ENCODE measurements at places on chromosomes 12 and 14.

DNA sequence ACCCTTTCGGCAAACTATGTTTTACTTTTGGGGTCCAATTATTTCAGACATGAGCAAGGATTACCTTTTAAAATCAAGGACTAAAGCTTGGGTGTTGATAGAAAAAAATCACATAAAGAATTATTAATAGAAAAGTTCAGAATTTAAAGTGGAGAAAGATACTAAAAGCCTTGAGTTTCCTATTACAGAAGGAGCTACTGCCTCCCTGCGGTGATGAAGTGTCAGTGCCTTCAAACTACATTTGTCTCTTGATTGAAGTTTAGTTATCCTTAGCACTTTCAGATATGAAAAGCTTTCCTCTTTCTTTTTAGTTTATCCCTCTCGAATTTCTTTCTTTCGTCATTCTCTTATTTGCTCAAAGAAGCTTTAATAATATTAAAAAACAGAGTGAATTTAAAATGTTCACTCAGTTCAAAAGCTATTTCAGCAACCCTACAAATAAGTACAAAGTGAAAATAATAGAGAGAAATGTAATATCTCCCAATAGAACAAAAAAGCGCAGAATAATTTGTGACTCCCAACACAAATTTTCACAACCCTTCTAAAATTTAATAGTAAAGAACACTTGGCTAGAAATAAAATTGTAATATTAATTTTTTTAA is 87.6 kb downstream of the SEC23A start:
- peak; percentile 68 for DNase-seq

DNA sequence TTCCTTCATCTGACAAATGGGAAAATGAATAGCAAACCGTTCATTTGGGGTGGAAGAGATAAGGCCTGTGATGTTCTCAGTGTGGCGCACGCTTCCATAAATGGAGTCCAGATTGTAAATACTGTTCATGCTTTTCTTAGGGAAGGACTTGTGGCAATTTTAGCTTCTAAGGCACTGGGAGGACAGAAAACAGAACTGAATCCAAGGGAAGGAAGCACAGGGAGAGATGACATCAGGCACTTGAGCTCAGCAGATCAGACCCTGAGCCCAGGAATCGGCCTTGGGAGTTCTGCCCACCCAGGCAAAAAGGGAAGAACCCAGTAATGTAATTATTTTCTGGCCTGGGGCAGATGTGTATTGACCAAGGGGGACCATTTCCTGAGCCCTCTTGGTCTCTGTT is 7.2 kb upstream of the SH2B3 start:
- no peak for DNase-seq

DNA sequence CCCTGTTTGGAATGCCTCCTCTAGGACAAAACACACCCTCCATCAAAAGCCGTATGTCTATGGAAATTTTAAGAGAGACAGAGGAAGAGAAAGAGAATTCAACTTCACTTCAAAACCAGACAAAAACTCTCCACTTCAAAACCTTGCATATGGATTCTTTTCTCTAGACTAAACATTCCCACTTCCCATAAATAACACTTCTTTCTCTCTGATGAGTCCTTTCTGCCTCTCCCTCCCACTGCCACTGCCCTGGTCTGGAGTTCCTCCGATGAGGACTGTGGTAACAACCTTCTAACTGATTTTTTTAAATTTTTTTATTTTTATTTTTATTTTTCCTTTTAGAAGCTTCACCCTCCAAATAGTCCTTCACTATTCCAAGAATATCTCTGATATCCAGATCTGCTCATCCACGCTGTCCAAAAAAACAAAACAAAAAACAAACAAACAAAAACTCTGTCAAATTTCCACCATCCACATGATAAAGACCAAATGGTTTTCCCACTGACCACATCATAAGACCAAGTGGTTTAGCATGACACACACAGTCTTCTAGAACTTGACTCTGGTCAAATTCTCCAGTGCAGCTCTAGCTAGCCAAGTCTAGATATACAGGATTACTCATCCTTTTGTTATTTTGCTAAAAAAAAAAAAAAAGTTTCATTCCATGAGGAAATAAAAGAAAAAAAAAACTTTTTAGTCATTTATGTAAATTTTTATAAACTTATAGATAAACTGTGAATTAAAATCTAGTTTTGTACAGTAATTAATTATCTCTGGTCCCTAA is 256.0 kb downstream of the PPFIA2 start:
- no peak for DNase-seq

- DNase-seq = peak; percentile 90
Measured at GRCh38 chr12:113844495-113845210, 121.5 kb downstream of the RBM19 start.

GRCh38 chr14:55157080-55157479 is 28.0 kb downstream of the LGALS3 start:
- DNase-seq = no peak

DNA sequence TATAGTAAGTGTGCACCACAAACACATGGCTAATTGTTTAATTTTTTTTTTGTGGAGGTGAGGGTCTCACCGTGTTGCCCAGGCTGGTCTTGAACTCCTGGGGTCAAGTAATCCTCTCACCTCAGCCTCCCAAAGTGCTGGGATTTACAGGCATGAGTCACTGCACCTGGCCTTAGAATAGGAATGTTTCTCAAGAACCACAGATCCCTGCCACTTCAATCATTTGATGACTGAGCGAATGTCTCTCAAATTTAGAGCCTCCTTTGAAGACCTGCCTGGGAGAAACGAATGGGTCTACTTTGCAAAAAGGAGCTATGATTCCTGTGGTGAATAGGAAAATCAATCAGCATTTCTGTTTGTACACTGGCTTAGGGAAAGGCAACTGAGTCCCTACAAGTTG is 33.5 kb upstream of the CHST11 start:
- no peak for DNase-seq

- DNase-seq = no peak
Measured at GRCh38 chr12:29208936-29209701, 60.0 kb downstream of the FAR2 start.

DNA sequence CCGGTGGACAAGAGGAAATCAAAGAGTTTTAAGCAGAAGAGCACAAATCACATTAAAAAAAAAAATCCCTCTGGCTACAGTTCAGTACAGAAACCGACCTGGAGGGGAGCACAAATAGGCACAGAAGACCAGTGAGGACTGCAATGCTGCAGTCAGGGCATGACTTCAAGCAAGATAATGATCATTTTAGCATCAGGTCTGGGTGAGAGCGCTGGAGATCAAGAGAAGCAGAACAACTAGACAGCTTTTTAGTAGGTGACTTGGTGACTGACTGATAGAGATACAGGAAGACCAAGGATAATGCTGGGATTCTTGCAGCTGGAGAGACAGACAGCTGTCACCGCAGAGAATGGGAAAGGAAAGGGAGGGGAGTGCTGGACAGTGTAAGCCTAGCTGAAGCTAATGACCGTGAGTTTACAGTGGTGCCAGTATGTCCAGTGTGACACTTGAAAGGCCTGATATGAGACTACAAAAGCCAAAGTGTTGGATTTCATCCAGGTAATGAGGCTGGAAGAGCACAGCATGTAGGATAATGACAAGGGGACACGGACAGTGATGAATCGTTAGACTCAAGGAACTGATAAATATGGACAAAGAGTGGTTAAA is 5.6 kb downstream of the NFYB start:
- DNase-seq = peak; percentile 77

DNA sequence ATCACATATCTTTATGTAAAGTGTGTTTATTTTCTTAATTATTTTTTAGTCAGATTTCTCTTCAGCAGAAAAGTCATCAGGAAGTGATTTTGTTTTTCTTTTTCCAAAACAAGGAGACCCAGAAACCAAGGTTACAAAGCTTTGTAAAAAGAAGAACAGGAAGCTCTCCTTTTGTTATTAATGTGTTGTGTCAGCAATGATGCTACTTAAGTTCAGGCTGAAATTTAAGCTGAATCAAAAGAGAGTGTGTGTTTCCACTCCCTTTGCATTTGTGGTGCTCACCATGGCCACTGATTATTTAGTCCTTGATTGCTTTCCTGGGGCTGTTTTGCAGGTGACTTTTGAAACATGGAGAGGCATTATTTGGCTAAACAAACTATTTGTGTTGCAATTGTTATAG is 155.3 kb upstream of the ATP2B1 start:
- DNase-seq = peak; percentile 79

DNA sequence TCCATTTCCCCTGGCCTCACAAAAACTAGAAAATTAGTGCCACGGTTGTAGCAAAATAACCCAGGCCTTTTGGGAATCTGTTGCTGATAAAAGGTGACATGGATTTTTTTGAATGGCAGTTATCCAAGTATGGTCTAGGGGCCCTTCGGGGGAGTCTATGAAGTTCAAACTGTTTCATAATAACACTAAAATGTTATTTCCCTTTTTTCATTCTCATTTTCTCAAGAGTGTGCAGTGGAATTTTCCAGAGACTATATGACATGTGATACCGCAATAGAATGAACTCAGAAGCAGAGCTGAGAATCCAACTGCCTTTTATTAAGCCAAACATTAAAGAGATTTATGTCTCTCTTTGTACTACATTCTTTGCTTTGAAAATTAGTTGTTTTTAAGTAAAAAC is 26.9 kb downstream of the GSTZ1 start:
- DNase-seq = no peak

GRCh38 chr12:132804426-132804861 is 24.2 kb downstream of the GOLGA3 start:
- no peak for DNase-seq

DNA sequence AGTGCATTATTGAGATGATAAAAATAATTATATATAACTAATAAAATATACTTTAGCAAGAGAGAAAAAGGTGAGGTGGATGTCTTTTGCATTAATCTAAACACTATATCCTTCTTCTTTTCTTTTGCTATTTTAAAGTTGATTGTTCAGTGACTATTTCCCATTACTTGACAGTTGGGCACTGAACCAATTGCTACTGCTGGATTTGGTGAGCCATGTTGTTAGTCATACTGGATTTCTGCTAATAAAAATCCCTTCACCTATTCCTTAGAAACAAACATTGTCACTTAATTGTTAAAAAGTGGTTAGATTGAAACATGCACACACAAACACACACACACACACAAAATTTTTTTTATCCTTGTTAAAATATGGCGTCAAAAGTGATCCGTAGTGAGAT is 251.6 kb upstream of the ALG10 start:
- DNase-seq = no peak

DNA sequence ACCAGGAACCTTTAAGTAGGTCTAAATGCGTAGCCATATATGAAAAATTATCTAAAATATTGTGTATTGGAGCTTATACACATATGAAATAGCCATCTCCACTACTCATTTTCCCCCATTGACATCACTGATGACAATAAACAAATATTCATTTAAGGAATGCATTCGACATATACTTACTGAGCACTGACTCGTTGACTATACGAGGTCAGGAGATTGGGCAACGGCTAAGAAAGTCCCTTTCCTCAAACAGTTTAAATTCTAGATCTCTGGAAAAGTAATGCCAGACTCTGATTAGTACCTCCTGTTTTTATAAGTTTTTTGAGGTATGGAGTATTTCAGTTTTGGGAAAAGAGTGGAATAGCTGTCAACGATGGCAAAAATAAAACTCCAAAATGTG is 139.4 kb upstream of the DIO2 start:
- DNase-seq = no peak

DNA sequence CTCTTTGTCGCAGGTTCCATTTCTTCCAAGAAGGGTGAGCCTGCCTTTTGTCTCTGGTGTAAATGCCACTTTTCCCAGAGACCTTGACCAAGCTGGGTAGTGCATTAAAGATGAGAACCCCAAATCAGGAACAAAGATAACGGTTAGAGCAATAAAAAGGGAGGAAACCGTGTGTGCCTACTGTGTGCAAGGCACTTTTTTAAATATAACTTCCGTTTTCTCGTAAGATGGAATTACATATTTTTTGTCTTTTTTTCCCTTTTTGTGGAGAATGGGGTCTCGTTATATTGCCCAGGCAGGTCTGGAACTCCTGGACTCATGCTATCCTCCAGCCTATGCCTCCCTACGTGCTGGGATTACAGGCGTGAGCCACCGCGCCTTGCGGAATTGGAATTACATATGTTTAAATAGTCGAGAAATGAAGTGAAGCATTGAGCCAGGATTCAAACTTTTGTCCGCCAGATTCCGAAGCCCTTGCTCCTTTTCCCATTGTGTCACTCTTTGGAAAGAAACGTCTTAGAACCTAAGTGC is 506 bp upstream of the NABP2 start:
- no peak for DNase-seq

DNA sequence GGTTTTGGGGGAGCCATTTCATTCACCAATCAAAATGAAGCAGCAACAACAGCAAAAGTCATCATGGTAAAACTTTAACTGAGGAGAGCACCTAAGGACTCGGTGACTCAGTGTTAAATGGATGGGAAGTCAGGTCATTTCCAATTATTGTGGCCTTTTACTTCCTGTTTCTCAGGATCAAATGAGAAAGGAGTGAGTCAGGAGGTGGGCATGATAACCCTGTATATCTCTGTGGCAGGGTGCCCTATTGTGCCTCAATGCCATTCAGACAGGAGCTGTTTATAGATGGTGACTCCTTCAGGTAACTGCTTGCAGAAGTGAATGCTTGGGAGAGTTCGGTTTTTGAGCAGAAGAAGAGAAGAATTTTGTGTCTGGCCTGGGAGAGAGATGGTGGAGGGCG is 135.5 kb upstream of the CPM start:
- DNase-seq = no peak

DNA sequence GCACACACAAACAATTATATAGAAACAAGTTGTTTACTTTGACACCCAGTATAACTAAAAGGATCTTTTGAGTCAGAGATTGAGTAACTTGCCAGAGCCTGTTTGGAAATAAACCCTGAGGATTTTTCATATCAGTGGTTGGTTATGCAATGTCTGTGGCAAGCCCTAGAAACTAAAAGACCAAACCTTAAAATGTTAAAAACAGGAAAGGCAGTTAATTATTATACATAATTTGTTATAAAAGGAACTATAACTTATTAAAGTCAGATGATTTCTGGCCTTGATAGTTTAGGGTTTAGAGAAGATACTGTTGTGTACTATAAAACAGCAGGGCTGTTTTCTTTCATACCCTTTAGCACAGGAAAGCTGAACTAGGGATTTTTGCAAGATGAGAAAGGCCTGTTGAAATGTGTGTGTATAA is 44.1 kb downstream of the PSEN1 start:
- no peak for DNase-seq
